ENCODE measurements at places on chromosomes 7 and 10. TPM values are rescaled to one million over a fixed set of nuclear protein-coding genes. Genes with fewer than 3 reads are reported as not detected.

GRCh38 chr7:101924171-101924570 is 106.7 kb downstream of the CUX1 start:
- DNase-seq = no peak

GRCh38 chr10:6868036-6868725 is 288.1 kb upstream of the PRKCQ start:
- no peak for DNase-seq

Gene PHYHIPL
- 0.33 TPM for total RNA-seq

Gene GPR158
- total RNA-seq = not detected
